Cerebellar nuclear complex (tissue), 1 donor: ENCODE measurements at places on chromosomes 6 and 20.

DNA sequence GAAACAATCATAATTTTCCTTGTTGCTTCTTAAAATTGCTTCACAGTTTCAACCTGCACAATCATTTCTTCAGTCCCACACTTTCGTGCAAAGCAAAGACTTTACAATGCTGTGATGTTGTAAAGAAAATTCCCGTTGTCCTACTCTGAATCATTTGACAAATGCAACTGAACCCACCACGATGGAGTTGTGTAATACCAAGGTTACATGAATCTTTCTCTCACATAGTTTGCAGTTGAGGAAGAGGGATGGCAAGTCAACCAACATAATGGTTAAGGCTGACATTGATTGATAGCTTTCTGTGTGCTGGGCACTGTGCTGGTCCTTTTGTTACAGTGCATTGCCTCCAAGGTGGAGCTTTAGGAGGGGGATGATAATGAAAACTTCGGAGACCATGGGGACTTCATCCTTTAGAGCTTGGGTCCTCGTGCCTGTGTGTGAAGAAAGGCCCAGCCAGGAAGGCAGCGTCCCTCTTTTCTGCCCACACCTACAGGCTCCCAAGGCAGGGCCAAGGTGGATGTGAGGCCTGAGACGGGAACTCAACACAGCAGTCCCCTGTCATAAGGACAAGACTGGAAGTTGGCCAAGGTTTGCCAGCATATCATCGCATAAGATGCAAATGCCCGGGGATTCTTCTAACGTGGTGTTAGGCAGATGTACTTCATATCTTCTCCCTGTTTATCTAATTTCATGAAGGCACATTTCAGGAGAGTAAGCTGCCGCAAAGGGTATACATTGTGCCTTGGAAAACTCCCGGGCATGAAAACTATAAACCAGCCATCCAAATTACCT lies 96.9 kb downstream of the LY86 start:
- no peak for DNase-seq

- no peak for DNase-seq
These were observed 406.3 kb upstream of the RUNX2 start for GRCh38 chr6:44921798-44922197.

DNA sequence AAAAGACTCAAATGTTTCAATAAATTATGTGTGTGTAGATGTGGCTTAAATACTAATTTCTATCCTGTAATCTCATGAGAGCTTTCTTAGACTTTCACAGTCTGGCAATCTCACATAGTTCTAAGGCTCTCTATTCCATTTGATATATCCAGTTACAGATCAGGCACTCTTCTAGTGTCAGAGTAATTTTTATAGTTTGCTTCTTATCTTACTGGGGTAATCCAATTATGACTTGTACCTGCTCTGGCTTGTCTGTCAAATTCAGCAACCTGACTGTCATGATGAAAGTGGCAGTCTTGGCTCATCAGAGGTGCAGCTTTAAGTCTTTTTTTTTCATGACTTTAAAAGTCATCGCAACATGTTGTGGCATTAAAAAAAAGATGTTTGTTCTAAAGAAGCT lies 513.2 kb upstream of the MAN1A1 start:
- DNase-seq, result no peak

DNA sequence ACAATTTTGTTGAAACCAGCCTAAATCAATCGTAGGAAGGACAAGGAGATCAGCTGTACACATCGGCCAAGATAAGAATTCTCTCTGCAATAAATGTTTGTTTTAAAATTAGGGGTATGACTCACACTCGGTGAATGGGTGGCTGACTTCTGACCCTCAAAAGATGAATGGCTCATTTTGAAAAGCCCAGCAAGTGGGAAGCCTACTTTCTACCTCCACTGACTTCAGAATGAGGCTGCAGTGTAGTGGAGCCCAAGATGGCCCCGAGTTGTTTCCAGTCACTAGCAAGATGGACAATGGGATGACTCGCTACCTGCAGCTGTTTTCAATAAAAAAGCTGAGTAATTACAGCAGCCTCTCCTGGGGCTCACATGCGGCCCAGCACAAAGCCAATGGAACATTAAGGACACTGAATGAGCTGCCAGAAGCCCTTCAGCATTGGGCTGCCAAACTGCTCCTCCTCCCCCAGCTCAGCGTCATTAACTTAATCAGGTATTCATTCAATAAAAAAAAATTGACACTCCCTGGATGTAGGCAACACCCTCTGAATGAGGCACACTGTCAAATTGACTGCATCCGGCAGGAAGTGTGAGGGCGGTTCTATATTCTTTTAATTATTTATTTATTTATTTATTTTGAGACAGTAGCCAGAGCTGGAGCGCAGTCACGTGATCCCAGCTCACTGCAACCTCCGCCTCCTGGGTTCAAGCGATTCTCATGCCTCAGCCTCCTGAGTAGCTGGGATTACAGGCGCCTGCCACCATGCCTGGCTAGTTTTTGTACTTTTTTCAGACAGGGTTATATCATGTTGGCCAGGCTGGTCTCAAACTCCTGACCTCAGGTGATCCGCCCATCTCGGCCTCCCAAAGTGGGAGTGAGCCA lies 107.3 kb downstream of the GMPR start:
- no peak for DNase-seq

DNA sequence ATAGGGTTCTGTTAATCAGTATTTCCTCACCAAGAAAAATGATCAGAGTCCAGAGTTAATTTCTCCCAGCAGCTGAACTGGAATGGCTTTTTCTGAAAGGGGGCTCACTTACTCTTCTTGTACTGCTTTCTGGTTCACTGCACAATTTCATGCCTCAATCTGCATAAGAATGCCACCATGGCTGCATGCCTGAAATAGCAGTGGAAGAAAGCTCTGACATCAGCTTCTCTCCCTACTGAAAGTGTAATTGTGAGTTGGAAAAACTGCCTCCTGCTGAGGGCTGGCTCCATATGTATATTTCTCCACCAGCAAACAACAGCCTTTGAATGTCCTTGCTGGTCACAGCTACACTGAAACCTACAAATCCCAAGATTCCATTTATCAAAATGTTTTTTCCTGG lies 1027.2 kb upstream of the GJE1 start:
- no peak for DNase-seq

- DNase-seq, result no peak
These were observed 116.3 kb downstream of the ANKRD60 start for GRCh38 chr20:58112017-58112781.

- DNase-seq, result no peak
These were observed 62.3 kb upstream of the NKX2-2 start for GRCh38 chr20:21575981-21576740.

DNA sequence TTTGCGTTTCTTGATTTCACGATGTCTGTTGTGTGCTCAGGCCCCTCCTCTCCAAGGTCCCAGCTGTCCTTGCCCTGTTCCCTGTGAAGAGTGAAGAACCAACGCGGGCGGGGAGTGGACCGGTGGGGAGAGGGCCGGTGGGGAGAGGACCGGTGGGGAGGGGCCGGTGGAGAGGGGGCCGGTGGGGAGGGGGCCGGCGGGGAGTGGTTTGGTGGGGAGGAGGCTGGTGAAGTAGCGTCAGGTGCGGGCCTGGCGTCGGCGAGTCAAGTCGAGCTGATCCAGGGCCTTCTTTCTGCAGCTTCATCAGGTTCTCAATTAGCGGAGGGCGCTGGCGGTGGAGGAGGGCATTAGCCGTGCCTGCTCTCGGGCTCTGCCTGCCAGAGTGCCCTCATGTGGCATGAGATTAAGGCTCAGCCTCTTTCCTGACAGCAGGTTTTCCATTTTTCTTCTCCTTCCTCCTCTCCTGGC lies 21.2 kb upstream of the BHLHE23 start:
- no peak for DNase-seq

DNA sequence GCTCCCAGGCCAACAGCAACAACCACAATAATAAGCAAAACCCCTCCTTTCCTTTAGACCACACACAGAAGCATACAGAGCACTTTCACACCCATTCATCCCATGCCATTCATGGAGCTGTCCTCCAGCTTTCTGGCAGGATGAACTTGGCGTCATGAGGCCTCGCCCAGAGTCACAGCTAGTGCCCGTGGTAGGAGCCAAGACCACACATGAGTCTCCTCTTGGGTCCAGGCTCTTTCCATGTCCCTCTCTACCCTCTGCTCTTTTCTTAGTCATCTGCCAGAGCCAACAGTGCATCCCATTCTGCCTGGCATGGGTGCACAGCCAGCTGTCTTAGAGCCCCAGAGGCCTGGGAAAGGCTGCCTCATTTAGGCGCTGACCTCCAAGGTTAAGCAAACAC lies 1.8 kb upstream of the TGM3 start:
- no peak for DNase-seq

GRCh38 chr20:46057856-46058598 lies 29.0 kb downstream of the SLC12A5 start:
- no peak for DNase-seq

DNA sequence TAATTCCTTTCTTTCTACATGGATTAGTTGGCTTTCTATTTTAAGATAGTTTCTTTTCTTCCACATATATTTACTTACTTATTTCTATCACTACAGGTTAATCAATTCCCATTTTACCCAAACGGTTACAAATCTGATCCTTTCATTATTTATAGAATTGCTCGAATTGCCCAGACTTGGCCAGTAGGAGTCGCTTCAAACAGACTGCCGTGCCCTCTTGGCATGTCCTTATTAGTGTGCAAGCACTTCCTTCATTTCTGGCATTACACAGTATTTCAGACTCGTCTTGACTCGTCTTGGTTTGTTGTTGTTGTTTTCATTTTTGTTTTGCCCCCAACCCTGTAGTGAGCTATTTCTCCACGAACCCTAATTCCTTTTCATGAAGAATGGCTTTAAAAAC lies 74.6 kb downstream of the SAMD3 start:
- no peak for DNase-seq

- DNase-seq, result no peak
These were observed 55.5 kb downstream of the NCOA3 start for GRCh38 chr20:47557218-47557617.

GRCh38 chr6:40779409-40779808 lies 192.2 kb upstream of the LRFN2 start:
- DNase-seq, result no peak

GRCh38 chr6:84346372-84346771 lies 118.9 kb upstream of the CEP162 start:
- DNase-seq, result no peak

GRCh38 chr20:24530131-24530680 lies 60.8 kb downstream of the SYNDIG1 start:
- DNase-seq, result no peak

DNA sequence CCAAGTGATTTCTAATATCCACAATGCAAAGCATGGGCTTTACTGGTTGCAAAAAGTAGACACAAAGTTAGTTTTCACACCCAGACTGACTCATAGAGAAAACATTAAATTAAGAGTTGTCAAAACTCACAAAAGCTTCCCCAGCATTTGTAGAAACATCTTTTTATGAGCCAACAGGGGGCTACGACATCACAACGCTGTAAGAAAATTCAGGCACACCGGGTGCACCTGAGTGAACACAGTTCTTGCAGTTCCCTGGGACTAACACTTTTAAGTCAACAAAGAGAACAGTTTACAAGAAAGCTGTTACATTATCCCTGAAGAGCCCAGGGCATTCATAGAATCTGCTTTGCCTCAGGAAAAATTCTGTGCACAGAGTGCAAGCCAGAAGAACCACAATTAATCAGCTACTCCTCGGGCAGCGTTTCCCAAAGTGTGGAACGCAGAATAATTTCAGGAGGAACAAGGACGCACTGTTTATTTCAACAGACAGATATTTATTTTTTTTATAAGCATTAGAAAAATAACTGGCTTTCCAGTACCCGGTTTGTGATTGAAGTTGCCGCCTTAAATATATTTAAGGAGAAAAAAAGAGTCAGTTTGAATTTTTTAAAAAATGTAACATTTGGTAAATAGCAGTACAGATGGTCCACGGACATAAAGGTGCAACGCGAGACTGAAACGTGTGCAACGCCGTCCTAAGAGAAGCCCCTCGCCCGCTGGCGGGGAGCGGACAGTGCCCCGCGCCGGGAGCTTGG lies 1.2 kb downstream of the NCOA5 start:
- no peak for DNase-seq

GRCh38 chr6:5705252-5705651 lies 301.5 kb downstream of the NRN1 start:
- no peak for DNase-seq

DNA sequence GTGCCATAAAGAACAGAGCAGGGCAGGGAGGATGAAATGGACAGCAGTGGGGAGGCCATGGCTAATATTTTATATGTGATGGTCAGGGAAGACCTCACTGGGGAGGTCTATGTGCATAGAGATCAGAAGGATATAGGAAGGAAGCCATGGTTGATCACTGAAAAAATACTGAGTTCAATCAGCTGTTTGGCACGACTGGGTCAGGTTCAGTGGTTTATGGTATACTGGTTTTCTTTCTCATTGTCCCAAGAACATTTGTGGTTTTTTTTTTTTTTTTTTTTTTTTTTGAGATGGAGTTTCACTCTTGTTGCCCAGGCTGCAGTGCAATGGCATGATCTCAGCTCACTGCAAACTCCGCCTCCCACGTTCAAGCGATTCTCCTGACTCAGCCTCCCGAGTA lies 78.3 kb upstream of the TIAM2 start:
- DNase-seq, result no peak

- no peak for DNase-seq
These were observed 32.4 kb downstream of the HBS1L start for GRCh38 chr6:135022050-135022697.

GRCh38 chr20:38209054-38209675 lies 44.1 kb upstream of the TGM2 start:
- DNase-seq, result no peak

GRCh38 chr6:4402477-4402976 lies 267.2 kb upstream of the ECI2 start:
- no peak for DNase-seq
